ENCODE measurements at places on chromosomes 16 and 17.

DNA sequence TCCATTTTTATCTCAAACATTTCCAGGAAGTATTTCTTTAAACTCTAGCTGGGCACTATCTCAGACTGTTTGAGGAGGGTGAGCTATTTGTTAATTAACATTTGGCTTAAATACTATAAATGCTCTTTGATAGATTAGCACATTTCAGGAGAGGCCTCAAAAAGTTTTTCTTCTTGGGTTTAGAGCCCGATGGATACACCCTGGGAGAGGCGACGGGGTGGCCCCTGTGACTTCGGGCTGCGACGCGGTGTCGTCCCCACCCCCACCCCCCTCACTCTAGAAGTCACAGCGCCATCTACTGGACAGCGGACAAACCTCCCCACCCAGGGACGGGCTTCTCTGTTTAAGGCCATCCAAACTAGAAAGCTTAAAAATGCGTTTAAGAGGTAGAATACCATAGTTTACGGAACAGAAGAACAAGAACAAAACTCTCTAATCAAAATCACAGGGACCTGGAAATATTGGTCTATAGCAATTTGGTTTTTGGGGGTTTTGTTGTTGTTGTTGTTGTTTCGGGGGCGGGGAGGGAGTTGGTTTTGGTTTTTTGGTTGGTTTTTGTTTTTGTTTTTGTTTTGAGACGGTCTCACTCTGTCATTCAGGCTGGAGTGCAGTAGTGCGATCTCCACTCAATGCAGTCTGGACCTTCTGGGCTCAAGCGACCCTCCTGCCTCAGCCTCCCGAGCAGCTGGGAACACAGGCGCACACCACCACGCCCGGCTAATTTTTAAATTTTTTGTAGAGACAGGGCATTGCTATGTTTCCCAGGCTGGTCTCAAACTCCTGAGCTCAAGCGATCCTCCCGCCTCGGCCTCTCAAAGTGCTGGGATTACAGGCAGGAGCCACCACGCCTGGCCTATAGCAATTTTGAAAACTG is 254.4 kb downstream of the C16orf95 start:
- DNase-seq = no peak

DNA sequence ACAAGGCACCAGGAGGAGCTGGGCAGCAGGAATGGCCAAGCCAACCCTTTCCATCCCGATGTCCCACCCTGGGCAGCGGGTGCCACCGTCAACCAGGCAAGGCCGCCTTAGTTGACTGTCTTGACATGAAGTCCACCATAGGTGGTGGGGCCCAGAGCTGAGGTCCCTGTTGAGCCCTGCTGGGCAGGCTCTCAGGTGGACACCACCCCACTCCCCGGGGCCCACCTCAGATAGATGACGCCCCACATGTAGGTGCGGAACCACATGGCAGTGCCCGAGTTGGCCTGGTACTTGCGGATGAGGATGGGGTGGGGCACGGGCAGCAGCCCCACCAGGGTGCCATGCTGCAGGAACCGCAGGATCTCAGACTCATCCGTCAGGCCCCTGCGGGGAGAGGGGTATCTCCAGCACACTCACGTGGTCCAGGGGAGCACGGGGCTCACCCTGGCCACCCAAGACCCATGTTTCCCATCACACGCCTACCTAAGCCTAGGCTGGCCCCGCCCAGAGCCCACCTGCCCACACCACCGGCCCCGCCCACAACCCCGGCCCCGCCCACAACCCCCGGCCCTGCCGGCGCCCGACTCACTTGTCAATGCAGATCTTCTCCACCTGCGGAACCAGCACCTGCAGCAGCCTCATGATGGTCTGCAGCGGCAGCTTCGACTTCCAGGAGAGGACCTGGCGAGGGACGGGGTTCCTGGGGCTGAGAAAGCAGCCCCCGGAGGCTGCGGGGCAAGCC is 16.2 kb downstream of the OTOP3 start:
- no peak for DNase-seq

DNA sequence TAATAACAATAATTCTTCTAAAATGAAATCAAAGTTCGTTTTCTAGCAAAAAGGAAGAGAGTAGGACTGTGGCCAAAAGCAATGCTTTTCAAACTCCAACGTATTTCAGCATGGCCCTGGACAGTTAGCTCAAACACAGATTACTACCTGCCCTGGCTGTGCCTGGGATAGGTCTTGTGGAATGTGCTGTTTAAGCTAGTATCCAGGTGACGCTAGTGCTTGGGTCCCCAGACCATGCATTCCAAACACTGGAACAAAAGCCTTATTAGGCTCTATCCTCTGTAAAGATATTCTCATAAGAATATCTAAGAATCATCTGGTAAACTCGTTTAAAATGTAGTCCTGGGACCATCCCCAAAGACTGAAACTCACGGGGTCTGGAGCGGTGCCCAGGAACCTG is 52.6 kb upstream of the MEAK7 start:
- DNase-seq = no peak

DNA sequence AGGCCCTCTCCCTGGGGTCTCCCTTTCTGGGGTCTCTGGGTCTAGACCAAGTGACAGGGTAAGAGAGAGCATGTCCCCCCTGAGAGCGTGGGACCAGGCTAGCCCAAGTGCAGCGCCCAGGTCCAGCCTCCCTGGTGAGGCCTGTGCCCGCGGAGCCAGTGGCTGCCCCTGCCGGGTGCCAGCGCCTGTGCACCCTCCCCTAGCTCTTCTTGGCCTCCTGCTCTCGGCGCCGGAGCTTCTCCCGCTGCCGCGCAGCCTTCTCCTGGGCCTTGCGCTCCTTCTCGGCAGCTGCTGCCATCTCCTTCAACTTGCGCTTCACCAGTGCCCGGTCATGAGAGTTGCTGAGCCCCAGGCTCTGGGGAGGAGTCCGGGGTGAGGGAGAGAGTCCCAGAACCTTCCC is 17.3 kb downstream of the SAMD14 start:
- DNase-seq = no peak

DNA sequence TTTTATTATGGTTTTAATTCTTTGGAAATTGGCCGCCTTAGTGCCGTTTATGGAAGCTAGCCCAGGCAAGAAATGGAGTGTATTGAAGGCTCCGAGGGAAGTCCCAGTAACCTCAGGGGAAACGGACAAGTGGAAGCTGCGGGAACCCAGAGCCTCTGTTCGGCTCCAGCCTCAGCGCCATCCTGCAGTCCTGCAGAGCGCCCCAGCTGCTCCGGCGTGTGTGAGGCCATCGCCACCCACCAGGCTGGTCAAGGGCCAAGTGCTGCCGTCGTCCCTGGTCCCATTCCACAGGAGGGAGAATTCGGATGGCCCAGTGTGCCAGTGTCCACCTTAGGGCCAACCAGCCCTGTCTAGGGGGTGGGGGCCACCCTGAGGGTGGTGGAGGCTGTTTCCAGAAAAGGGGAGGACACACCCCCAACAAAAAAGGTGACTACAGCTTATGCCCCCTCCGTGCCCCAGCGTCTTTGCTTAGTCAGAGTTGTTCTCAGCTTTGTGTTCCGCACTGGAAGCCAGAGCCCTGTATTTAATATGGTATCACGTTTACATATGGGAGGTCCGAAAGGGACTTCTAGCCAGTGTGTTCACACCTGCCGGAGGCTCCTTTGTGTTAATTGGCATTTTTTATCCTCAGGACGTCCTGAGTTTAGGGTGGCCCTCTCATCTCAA is 13.0 kb downstream of the MGRN1 start:
- DNase-seq = no peak

DNA sequence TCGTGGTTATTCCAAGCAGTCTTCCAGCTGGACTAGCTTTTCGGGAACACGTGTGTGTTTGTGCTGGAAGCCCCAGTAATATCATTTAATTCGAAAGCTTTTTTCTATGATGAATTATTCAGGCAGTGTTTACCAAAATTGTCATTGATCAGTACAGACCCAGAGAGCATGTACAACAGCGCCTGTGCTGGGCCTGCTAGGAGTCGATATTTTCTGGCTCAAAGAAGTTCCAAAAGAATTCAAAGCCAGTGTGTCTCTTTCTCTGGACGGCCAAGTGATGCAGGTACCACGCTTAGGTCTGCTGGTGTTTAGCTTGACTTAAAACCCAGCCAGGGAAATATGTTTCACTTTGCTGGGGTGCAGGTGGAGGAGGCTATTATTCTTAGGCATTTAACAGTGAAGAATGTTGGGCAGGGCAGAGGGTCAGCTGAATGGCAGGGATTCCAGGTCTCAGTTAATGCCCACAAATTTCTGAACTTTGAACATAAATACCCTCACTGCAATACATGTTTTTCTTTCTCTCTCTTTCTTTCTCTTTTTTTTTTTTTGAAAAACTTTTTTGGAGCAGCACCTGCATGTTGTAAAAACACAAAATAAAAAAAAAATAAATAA is 401.3 kb downstream of the WWOX start:
- DNase-seq = no peak

- no peak for DNase-seq
Observed at GRCh38 chr16:4924593-4925292, 12.2 kb downstream of the PPL start.

GRCh38 chr16:30004424-30004776 is 6.4 kb downstream of the DOC2A start:
- no peak for DNase-seq

DNA sequence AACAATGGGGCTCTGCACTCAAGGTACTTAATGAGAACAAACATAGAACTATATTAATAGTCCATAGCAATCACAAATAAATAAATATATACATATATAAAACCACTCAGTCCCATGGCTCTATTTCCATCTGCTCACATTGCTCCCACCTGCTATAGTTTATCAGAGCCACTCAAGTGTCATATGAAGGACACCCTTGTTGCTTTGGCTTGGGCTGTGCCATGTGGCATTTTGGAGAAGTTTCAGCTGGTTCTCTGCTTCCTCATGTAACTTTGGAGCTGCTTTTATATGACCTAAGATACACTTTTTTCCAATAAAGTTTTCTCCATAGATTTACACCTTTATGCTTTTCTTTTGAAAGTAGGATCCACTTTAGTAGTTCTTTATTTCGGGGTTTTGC is 126.4 kb downstream of the KCNJ2 start:
- no peak for DNase-seq

DNA sequence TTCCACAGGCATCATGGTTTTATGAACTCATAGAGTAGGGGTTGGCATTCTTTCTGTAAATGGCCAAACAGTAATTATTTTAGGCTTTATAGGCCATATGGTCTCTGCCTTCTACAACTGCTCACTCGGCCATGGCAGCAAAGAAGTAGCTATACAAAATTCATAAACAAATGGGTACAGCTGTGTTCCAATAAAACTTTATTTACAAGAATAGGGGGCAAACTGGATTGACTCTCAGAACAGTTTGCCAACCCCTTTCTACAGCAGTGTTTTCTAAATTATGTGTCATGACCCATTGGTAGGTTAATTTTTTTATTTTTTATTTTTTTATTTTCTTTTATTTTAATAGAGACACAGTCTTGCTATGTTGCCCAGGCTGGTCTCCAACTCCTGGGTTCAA is 20.4 kb downstream of the GOT2 start:
- no peak for DNase-seq

DNA sequence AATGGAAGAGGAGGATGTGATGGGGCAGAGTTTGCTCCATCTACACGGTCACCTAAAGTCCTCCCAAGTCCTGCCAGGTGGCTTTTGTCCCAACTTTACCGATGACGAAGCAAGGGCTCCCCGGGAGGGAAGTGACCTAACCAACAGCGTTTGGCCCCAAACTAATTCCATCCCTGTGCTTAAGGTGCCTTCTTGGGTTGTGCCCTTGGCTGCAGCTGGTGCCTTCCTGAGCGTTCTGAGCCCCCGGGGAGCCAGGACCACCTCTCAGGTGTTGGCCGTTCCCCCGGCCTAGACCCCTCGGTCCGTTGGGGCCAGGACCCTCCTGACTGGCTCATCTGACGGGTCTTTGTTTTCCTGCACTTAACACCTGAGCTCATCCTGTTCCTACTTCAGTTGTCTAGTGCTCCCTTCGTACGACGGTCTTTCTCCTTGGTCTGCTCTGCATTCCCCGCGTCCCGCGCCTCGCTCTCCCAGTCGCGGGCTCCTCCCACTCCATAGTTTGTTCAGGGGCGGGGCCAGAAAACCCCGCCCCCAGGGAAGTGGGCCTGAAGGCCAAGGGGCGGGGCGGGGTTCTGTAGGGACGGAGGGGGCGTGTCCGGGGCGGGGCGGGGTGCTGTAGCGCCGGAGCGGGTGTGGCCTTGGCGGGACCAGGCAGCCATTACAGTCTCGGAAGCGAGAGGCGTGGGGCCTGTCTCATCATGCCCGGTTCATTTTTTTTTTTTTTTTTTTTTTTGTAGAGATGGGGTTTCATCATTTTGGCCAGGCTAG is 822 bp upstream of the ZSCAN10 start:
- no peak for DNase-seq

DNA sequence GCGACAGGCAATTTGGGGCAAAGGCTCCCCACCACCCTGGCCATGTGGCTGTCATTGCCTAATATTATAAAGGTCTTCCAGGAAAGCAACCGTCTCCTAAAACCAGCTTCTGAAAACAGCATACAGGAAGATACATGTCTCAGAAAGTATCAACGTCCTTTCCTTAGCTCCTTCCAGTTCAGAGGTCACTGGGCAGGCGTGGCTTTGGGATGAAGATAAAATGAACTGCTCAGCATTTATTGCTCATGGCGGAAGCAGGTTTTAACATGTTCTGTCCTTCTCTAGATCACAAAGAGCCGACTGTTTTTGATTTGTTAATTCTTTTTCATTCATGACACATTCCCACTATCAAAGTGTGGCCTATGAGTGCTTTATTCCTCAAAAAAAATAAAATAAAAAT is 8.0 kb downstream of the CFAP20 start:
- no peak for DNase-seq

DNA sequence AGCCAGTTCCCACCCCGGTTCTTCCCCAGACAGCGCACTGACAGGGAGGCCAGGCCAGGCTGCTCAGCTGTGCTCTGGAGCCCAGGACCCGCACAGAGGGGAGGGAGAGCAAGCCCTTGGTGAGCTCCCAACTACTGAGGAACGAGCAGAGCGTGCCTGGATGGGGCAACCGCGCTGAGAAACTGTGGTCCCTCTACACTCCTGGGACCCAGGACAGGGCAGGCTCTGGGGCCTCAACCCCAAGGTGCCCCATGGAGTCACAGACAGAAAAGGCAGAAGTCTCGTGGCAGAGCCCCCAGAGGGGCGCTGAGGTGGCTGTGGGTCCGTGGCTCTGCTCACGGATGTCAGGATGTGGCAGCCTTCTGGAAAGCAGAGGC is 16.3 kb downstream of the SLX4 start:
- no peak for DNase-seq

- DNase-seq = no peak
Observed at GRCh38 chr16:88408561-88409142, 25.9 kb downstream of the ZNF469 start.

- no peak for DNase-seq
Observed at GRCh38 chr16:71216714-71217113, 13.8 kb downstream of the HYDIN start.

GRCh38 chr17:15398736-15399331 is 57.4 kb upstream of the TEKT3 start:
- DNase-seq = peak; percentile 22

- no peak for DNase-seq
Observed at GRCh38 chr16:3607161-3607560, 4.2 kb downstream of the SLX4 start.

Measured in spinal cord (tissue), 10 donors.